ENCODE measurements at places on chromosomes 7 and 10.
A peak's percentile ranks its signal among the peaks of the same experiment; 100 is the strongest.

GRCh38 chr7:106231856-106232490 is 52.8 kb downstream of the NAMPT start:
- no peak for DNase-seq

GRCh38 chr7:92880212-92881090 is 44.1 kb upstream of the CDK6 start:
- peak; percentile 0 for DNase-seq

DNA sequence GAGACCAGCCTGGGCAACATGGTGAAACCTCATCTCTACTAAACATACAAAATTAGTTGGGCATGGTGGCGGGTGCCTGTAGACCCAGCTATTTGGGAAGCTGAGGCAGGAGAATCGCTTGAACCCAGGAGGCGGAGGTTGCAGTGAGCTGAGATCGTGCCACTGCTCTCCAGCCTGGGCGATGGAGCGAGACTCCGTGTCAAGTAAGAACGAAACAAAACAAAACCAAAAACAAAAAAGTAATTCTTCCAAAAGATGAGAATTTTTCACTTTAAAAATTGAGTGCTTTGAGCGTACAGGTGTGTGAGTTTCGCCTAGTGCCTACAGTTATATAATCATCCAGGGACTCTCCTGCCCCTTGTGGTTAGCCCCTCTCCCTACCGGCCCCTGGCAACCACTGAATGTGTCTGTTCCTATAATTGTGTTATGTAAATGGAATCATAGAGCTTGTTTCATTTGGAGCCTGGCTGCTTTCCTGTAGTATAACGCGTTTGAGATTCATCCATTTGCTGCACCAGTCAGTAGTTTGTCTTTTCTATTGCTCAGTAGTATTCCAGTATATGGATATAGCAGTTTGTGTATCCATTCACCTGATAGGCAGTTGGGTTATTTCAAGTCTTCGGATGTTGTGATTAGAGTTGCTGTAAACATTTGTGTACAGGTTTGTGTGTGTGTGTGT is 80.0 kb downstream of the RBM33 start:
- no peak for DNase-seq

DNA sequence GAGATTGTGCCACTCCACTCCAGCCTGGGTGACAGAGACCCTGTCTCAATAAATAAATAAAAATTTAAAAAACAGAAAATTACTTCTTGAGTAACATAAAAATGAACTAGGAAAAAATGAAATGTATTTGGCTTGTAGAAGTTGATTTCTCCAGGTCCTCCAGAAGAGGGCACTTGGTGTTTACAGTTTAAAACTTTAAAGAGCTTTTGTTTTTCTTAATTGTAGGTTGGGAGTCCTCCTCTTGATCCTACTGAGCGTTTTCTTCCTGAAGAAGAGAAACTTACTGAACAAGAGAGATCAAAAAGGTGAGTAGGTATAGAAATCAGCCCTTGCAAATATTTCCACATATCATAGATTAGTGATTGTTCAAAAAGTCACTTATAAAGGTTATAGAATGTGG is 16.2 kb downstream of the KIFBP start:
- DNase-seq: no peak

DNA sequence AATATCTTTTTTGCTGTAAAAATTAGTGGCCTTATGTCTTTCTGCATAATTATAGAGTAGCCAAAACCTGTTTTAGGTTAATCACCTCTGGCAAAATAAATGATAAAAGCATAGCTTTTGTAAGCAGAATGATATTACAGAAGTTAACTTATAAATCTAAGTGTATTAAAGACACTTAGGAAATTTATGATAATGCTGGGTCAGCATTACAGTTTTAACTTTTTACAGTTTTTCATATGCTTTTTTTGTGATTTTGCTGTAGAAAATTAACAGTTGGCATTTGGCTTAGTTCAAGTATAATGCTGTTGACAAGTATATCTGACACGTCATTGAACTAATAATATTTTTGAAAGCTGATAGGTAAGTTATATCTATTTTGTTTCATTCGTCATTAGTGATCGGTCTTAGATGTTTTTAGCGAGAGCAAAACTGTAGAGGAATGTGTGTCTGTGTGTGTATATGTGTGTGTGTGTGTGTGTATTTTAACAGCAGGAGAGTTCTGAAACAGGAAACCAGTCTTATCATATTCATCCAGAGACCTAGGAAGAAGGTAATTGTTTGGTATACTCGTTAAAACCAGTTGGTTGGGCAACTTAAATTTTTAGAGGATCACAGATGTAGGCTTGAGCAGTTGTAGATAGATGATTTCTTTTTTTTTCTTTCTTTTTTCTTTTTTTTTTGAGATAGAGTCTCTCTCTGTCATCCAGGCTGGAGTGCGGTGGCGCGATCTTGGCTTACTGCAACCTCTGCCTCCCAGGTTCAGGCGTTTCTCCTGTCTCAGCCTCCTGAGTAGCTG is 15.4 kb downstream of the PTEN start:
- DNase-seq: no peak

- DNase-seq: no peak
Observed at GRCh38 chr7:139854803-139855497, 25.9 kb downstream of the TBXAS1 start.

DNA sequence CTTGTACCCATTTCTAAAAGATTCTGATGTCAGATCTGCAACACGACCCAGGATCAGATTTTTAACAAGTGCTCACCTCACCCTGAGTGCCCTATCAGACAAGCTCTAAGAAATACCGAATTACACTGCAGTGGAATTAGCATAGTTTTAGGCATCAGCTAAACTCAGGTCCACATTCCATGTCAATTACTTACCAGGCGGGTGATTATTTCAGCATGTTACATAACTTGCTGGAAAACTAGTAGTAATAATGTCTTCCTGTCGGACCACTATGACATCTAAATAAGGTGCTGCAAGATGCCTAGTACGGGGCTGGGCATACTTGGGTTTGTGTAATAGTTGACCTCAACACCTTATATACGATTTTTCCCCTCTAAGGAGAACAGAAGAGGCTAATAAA is 21.0 kb downstream of the TRIL start:
- no peak for DNase-seq

- no peak for DNase-seq
Observed at GRCh38 chr7:157940497-157940896, 603.7 kb downstream of the DNAJB6 start.

- no peak for DNase-seq
Observed at GRCh38 chr7:119916501-119916900, 356.5 kb upstream of the KCND2 start.

- no peak for DNase-seq
Observed at GRCh38 chr7:84614821-84615501, 420.4 kb upstream of the SEMA3A start.

DNA sequence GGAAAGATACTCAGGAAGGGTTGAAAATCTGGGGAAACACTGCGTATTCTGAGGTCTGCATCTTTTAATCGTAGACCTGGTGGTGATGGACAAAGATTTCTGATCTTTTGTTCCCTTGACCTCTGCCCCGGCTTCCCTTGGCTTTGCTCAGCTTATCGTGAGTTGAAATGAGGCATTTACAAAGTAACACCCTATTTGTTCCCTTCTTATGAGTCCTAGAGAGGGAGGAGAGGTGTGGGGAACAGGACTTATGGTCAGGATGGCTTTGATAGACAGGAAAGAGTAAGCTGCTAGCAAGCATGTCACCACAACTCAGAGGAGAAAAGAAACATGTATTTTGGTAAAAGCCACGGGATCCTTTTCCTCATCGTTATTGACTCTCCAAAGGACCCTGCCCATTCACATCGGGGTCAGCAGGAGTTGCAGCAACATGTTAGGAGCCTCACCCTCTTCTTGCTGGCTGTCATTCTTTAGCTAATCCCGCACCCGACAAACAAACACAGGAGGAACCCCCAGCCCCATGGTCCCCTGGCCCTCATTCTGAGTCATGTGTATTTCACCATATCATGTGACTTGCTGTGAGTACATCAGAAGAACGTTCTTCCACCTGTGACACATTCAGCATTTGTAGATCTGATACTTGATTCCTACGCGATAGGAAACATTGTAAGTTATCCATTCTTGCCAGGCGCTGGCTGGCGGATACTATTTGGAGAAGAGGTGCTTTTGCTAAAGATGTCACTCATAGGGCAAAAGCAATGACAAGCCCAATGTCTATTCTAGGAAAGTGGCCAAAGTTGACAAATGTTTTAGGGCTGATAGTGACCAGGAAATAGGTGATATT is 170.1 kb downstream of the RTKN2 start:
- no peak for DNase-seq

DNA sequence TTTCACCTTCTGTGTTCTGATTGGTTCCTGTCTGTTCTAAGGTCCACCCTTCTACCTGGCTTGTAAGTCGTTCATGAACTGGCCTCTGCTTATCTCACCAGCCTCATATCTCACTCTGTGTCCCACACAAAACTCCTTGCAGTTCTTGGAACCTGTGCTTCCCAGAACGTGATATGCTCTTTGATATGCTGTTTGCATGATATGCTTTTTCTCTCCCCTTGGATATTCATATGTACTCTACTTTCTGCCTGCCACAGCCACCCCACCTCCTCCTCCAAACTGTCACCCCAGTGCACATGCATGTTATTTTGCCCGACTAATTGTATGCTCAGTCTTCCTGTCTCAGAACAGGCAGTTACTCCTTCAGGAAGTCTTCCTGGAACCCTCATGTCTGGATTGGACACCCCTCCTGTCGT is 1.9 kb upstream of the ITPRIP start:
- DNase-seq: no peak

GRCh38 chr7:988963-989529 is 6.1 kb downstream of the CYP2W1 start:
- DNase-seq: no peak

All from activated naive CD4-positive, alpha-beta T cell (primary cell).